Fibroblast of lung (primary cell): ENCODE measurements at places on chromosomes 2 and 18. TPM values are rescaled to one million over a fixed set of nuclear protein-coding genes. Genes with fewer than 3 reads are reported as not detected.
A peak's percentile ranks its signal among the peaks of the same experiment; 100 is the strongest.

Gene LAMA1
- polyA plus RNA-seq, result 1.2 and 6.2 TPM in 2 replicates

Gene CDCA7
- 10.3 and 17.8 TPM in 2 replicates for polyA plus RNA-seq

GRCh38 chr2:165678882-165679281 is 115.2 kb downstream of the GALNT3 start:
- no peak overlapping the region for H3K4me3 ChIP-seq
- H3K36me3 ChIP-seq, result no peaks in the 10 kb centered on the region
- H3K4me1 ChIP-seq, result no peaks in the 10 kb centered on the region
- H3K27me3 ChIP-seq, result no peaks in the 10 kb centered on the region
- H3K27ac ChIP-seq, result no peak overlapping the region
- DNase-seq, result no peak

Gene RPRM
- 0.06 TPM in 1 of 2 replicates, not detected in the other for polyA plus RNA-seq

- H3K27ac ChIP-seq, result no peak overlapping the region
- peaks cover 9% of the 10 kb centered on the region for H3K4me1 ChIP-seq
- no peak overlapping the region for H3K4me3 ChIP-seq
- DNase-seq, result no peak
- H3K27me3 ChIP-seq, result no peaks in the 10 kb centered on the region
Measured at GRCh38 chr2:240431661-240432424, 3.6 kb upstream of the GPC1 start.

GRCh38 chr2:67614454-67614853 is 217.3 kb downstream of the ETAA1 start:
- no peaks in the 10 kb centered on the region for H3K4me1 ChIP-seq
- no peaks in the 10 kb centered on the region for H3K36me3 ChIP-seq
- no peak overlapping the region for H3K4me3 ChIP-seq
- no peak overlapping the region for H3K27ac ChIP-seq
- no peak for DNase-seq

- no peak overlapping the region for H3K27ac ChIP-seq
- H3K4me3 ChIP-seq, result no peak overlapping the region
- no peaks in the 10 kb centered on the region for H3K27me3 ChIP-seq
- no peak for DNase-seq
- H3K36me3 ChIP-seq, result no peaks in the 10 kb centered on the region
Measured at GRCh38 chr18:49658823-49659404, 97.1 kb downstream of the LIPG start.

DNA sequence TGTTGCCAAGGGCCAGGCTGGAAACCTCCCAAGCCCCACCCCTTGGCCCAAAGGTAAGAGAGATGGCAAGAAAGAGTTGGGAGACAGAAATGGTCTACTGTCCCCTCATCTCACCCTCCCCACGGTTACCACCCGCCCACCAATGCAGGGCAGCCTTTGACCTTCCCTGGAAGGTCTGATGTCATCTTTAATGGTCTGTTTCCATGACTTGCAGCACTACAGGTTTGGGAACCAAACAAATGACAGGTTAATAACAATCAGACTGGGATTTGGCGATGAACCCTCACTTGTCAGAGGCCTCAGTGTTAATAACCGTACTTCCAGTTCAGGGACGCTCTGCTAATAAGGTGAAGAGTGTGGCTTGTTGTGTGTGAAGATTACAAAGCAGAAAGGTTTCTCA is 70.4 kb downstream of the MRO start:
- no peak overlapping the region for H3K4me3 ChIP-seq
- H3K27me3 ChIP-seq, result no peaks in the 10 kb centered on the region
- no peaks in the 10 kb centered on the region for H3K4me1 ChIP-seq
- H3K27ac ChIP-seq, result no peak overlapping the region
- DNase-seq, result no peak
- no peaks in the 10 kb centered on the region for H3K36me3 ChIP-seq

DNA sequence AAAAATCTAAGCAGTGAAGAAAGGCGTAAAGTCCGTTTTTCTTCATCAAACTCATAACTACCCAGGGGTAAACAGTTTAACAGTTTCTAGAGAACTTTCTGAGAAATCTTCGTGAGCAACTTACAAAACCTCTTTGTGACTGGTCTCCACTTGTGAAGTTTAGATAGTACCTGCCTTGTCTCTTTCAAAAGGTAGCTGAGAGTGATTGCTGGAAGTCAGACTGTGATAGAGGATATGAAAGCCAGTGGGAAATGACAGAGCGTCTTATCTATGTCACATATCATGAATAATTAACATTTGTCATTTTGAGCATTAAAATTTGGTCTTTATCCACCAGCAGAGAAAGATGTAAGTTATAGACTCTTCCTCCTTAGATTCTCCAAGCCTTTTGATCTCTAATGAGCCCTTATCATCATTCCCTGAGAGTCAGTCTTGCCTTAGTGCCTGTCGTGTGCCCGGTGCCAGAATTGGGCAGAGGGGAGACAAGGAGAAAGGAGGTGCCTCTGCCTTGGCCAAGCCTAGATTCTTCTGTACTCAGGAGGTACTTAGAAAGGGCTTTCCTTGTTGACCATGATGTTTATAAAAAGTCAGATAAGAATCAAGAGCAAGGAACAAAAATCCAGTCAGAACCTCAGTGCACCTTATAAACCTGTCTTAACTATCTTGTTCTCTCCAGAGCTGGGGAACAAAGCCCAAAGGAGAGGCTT is 205.1 kb upstream of the EPAS1 start:
- H3K36me3 ChIP-seq, result no peaks in the 10 kb centered on the region
- H3K4me3 ChIP-seq, result no peak overlapping the region
- H3K27ac ChIP-seq, result no peak overlapping the region

Gene SKOR2
- not detected in 2 replicates for polyA plus RNA-seq

DNA sequence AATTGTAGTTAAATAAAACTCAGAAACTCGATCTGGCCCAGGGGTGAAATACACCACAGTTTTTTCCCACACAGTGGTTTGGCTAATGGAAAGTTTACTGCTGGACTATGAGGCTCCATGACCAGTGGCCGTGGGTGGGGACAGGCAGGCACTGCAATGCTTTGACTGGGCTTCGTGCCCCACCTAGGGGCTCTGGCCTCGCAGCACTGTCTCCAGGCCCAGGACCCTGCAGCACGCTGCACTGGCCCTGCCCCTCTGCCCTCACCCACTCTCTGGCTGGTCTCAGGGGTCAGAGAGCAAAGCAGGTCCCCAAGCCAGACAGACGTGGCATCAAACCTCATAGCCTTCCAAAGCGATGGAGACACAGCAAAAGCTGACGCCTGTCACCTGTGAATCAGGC is 13.4 kb upstream of the B3GNT7 start:
- no peaks in the 10 kb centered on the region for H3K4me1 ChIP-seq
- H3K36me3 ChIP-seq, result no peaks in the 10 kb centered on the region
- DNase-seq, result no peak
- H3K27me3 ChIP-seq, result no peaks in the 10 kb centered on the region
- H3K27ac ChIP-seq, result no peak overlapping the region
- no peak overlapping the region for H3K4me3 ChIP-seq

Gene RAB17
- polyA plus RNA-seq, result 0.09 and 0.22 TPM in 2 replicates

Gene INHBB
- 0.01 TPM in 1 of 2 replicates, not detected in the other for polyA plus RNA-seq

DNA sequence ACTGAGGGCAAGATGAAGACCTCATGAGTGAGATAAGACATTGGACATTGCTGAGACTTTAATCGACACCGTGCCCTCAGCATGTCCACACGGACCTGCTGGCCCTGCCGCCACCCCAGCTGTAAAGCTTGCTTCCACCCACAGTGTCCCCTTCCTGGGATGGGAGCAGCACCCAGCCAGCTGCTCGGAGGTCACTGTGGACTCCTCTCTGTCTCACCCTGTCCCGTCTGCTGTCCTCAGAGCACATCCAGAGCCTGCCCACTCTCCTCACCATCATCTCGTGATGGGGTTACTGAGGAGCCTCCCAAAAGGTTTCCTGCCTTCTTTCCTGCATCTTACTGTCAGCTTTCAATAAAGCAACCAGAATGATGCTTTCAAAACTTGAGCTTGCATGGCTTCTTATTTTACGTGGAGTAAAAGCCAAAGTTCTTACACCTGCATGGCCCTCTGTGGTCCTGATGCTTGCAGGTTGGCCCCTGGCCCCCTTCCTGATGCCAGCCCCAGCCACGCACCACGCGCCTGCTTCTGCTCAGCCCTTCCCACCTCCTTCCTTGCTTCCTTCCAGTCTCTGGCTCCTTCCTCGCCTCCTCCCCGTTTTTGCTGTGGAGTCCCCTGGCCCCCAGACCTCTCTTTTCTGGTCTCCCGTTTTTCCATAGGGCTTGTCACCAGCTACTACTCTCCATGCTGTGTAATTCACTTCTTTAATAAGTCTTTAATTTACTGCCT is 67.0 kb downstream of the DGKD start:
- DNase-seq, result no peak
- H3K36me3 ChIP-seq, result peaks cover 2% of the 10 kb centered on the region
- H3K4me1 ChIP-seq, result peaks cover 10% of the 10 kb centered on the region
- no peak overlapping the region for H3K27ac ChIP-seq
- H3K27me3 ChIP-seq, result no peaks in the 10 kb centered on the region

Gene NYAP2
- polyA plus RNA-seq, result not detected in 2 replicates

GRCh38 chr2:24307961-24308360 is 52.4 kb downstream of the ITSN2 start:
- H3K4me3 ChIP-seq, result no peak overlapping the region
- H3K27me3 ChIP-seq, result no peaks in the 10 kb centered on the region
- no peak for DNase-seq
- no peaks in the 10 kb centered on the region for H3K36me3 ChIP-seq
- no peaks in the 10 kb centered on the region for H3K4me1 ChIP-seq

DNA sequence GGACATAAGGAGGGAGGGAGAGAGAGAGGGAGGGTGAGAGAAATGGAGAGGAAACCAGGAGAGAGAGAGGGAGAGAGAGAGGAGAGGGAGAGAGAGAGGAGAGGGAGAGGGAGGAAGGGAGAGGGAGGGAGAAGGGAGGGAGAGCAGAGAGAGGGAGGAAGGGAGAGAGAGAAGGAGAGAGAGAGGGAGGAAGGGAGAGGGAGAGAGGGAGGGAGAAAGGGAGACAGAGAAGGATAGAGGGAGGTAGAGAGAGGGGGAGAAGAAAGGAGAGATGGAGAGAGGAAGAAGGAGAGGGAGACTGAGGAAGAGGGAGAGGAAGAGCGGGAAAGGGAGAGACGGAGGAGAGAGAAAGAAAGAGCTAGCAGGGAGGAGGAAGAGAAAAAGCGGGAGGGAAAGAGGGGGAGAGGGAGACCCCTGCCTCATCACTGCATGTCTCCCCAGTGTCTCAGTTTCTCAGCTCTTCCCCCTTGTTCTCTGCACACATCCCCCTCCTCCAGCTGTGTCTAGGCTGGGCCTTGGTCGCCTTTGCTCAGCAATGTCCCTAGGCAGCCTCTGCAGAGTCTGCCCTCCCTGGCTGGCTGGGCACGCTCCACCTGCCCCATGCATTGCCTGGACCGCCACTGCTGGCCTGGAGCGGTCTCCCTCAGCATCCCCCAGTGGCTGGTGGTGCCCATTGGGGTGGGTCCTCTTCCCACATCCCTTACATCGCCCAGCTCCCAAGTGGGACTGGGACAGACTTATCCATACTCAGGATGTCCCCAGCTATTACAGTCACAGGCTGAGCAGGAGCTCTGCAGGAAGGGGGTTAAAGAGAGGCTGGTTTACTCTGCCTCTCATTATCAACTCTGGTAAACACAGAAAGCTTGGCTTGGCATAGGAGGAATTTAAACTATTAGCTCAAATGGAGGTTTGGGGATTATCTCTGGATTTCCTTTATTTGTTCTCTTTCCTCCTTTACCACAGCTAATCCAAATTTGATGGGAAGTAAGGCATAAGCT is 85.7 kb upstream of the APCDD1 start:
- no peaks in the 10 kb centered on the region for H3K36me3 ChIP-seq
- no peaks in the 10 kb centered on the region for H3K4me1 ChIP-seq
- no peak for DNase-seq
- H3K27me3 ChIP-seq, result no peaks in the 10 kb centered on the region

- DNase-seq, result peak; percentile 81
- no peaks in the 10 kb centered on the region for H3K36me3 ChIP-seq
- H3K27ac ChIP-seq, result peak overlapping the region; percentile 49
- H3K27me3 ChIP-seq, result no peaks in the 10 kb centered on the region
- no peak overlapping the region for H3K4me3 ChIP-seq
Measured at GRCh38 chr2:222572751-222573174, 83.1 kb downstream of the FARSB start.

GRCh38 chr18:6363216-6363615 is 51.5 kb downstream of the L3MBTL4 start:
- H3K27ac ChIP-seq, result no peak overlapping the region
- H3K4me1 ChIP-seq, result no peaks in the 10 kb centered on the region
- no peaks in the 10 kb centered on the region for H3K27me3 ChIP-seq
- H3K36me3 ChIP-seq, result no peaks in the 10 kb centered on the region
- no peak overlapping the region for H3K4me3 ChIP-seq
- no peak for DNase-seq

Gene COQ10B
- polyA plus RNA-seq, result 9.8 and 11.6 TPM in 2 replicates

DNA sequence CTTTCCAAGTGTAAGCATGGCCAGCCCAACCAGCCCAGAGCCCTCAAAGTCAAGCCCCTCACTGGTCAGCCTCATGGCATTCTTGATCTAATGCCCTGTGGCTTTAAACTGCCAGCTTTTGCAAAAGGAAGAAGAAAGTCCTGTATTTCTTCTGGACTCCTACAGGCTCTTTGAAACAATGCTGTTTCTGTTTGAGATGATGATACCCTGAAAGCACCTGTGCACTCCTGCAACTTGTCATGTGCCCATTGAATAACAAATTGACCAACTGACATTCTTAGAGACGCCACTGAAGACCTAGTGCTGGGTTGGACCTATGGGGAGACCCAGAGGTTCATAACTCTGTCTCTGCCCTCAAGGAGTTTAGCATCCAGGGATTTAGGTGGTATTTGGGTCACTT is 82.0 kb upstream of the MSH2 start:
- no peak overlapping the region for H3K4me3 ChIP-seq
- no peaks in the 10 kb centered on the region for H3K27me3 ChIP-seq
- no peak overlapping the region for H3K27ac ChIP-seq
- H3K36me3 ChIP-seq, result no peaks in the 10 kb centered on the region
- peaks cover 10% of the 10 kb centered on the region for H3K4me1 ChIP-seq
- DNase-seq, result no peak

Gene THADA
- 9.2 and 15.4 TPM in 2 replicates for polyA plus RNA-seq

Gene RFX8
- polyA plus RNA-seq, result 4.3 and 10.4 TPM in 2 replicates

DNA sequence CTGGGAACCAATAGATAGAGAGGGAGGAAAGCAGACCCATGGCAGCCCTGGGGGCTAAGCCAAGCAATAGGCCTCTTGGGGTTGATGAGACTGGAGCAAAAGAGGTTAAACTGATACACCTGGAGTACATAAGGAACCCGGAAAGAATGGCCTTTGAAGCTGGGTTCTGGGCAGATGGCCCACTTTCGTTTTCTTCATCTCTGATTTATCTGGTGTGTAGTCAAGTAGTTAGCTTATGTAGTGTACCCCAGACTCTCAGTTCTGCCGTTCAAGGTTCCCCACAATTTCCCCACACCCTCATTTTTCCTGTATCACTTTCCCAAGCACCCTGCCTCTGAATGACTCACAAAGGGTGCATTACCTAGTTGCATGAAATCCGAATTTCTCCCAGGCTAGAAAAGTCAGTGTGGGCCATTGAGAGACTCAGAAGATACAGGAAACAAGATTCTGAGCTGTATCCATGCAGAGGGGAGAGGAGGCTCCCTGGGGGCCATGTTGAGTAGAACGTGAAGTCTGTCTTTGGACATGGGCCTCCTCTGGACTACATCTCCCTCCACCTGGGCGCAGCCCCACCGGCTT is 235.0 kb downstream of the LOXHD1 start:
- no peak overlapping the region for H3K27ac ChIP-seq
- no peaks in the 10 kb centered on the region for H3K4me1 ChIP-seq
- H3K27me3 ChIP-seq, result no peaks in the 10 kb centered on the region
- no peak overlapping the region for H3K4me3 ChIP-seq
- no peak for DNase-seq
- no peaks in the 10 kb centered on the region for H3K36me3 ChIP-seq
